ENCODE measurements at places on chromosomes 5 and 9. TPM values are rescaled to one million over a fixed set of nuclear protein-coding genes. Genes with fewer than 3 reads are reported as not detected.

DNA sequence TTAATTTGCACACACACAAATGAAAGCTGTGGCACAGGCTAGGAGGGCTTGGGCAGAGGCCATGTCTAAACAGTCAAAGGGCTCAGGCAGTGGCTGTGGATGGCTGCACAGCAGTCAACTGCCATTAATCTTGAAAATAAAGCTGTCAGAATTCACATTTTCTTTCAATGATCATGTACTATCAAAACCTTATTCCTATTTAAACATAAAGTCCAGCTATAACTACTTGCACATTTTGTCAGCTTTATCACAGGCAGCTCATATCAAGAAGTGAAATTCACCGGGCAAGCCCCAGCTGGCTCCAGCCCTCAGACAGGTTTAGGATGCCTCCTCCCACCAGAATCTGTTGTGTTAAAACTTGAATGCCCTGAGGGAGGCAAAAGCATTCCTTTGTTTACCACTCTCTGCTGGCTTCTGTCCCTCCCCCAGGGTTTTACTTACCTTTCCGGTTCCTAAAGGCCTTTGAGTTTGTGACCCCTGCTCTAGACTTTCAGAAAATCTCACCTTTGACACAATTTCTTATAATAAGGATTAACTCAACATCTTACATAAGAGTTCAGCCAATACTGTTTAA is 54.9 kb upstream of the GRAMD2B start:
- DNase-seq: peak; percentile 65

- no peak for DNase-seq
These were observed 109.3 kb upstream of the ICE1 start for GRCh38 chr5:5313101-5313635.

DNA sequence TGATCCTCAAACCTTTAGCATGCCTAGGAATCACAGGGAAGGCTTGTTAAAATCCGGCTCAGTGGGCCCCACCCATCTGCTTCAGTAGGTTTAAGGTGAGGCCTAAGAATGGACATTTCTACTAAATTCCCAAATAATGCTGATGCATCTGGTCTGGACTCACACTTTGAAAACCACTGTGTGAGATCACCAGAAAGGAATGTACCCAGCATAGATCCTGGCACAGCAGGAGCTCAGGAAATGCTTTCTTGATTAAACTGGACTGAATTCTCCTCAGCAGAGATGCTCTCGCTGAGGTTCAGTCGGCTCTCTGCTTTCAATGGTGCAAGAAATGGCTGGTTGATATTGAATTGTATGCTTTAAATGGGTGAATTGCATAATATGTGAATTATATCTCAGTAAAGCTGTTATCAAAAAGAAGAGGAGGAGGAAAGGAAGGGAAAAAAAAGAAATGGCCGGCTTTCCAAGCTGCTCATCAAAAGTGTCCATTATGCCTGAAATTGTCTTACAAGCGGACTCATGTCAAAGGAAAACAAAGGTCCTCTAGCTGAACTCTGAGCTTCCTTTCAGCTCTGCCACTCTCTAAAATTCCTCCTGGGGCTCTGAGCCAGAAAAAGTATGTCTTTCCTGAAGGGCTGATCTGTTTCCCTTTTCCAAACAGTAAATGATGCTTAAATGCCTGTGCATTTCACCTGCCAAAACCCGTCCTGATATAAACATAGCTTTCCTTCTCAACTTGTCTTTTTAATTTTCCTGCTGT is 77.6 kb upstream of the SAP30L start:
- no peak for DNase-seq

DNA sequence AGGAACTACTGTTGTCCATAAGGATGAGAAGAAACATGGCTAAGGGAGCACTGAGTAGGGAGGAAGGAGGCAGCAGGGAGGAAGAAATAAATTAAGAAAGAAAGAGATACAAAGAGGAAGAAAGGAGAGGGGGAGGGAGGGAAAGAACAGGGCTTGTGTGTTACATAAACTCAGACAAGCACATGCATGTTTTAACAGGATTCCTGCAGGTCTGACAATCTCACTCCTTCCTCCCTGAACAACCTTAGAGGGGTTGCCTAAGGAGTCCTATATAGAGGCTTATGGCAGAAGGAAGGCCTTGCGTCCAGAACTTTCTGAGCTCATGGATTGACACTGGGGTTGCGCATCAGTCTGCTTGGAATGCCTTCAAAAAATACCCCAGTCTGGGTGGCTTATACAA is 4.2 kb upstream of the KCNIP1 start:
- no peak for DNase-seq

DNA sequence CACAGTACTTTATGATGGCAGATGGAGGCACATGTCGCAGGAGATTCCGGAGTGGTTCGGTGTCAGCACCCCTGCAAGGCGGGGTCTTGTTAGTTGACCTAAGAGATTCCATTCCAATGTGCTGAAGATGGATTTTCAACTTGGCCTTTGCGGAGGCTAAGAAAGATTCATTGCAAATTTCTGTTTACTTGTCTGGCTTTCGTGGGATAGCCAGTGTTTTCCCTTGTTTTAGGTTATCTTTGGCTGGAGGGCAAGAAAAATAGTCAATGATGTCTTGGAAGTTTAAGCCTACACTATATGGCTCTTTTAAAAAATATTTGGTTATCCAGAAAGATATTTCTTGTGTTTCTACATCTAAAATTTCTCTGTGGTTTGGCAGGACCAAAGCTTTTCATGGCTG is 123.6 kb upstream of the PTCH1 start:
- no peak for DNase-seq

- no peak for DNase-seq
These were observed 25.1 kb upstream of the CARTPT start for GRCh38 chr5:71693828-71694427.

- no peak for DNase-seq
These were observed 178.3 kb upstream of the MAP1B start for GRCh38 chr5:71929003-71929402.

- no peak for DNase-seq
These were observed 46.8 kb upstream of the NXNL2 start for GRCh38 chr9:88488166-88488565.

DNA sequence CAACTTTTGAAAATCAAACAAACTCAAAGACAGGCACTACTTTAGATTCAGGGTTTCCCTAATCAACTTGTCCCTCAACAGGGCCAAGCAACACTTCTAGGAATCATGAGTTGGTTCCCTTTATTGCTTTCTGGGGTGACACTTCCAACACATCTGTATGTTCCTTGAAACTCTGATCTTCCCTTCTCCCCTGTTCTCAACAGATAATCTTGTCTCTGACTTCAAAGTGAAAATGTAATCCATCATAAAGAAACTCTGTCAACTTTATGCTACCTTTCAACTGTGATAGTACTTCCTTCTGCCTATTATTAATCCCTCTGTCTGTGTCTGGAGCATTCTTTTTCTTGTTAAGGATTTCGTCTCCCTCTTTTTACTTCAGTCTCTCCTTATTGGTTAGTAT is 250.1 kb upstream of the MEF2C start:
- no peak for DNase-seq

Gene IRX1
- polyA plus RNA-seq: 23.9 TPM

Gene RELL2
- 1.1 TPM for polyA plus RNA-seq

DNA sequence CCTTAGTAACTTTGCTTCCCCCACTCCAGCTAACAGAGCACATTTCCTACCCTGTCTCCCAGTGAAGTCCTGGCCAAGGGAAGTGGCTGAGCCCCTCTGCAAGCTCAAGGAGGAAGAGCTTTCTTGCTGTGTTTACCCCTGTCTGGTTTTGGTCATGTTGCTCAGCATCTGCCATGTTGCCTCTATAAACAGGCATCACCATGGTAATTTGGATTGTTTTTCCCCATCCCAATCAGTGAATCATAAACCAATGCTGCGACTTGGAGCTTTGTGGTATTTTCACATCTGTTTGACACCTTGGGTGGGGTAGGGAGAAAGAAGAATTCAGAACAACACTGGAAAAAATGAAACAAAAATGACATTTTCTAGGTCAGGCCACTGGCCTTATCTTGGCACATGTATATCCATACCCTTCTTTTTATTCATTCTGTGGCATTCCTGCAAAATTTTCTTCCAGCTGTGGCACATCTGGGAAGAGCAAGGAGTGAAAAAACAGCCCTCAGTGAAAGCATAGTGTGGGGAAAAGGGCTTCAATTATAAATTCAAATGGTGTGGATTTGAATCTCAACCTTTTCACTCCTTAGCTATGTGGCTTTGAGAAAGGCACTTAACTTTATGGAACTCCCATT is 42.5 kb downstream of the SLIT3 start:
- DNase-seq: no peak

DNA sequence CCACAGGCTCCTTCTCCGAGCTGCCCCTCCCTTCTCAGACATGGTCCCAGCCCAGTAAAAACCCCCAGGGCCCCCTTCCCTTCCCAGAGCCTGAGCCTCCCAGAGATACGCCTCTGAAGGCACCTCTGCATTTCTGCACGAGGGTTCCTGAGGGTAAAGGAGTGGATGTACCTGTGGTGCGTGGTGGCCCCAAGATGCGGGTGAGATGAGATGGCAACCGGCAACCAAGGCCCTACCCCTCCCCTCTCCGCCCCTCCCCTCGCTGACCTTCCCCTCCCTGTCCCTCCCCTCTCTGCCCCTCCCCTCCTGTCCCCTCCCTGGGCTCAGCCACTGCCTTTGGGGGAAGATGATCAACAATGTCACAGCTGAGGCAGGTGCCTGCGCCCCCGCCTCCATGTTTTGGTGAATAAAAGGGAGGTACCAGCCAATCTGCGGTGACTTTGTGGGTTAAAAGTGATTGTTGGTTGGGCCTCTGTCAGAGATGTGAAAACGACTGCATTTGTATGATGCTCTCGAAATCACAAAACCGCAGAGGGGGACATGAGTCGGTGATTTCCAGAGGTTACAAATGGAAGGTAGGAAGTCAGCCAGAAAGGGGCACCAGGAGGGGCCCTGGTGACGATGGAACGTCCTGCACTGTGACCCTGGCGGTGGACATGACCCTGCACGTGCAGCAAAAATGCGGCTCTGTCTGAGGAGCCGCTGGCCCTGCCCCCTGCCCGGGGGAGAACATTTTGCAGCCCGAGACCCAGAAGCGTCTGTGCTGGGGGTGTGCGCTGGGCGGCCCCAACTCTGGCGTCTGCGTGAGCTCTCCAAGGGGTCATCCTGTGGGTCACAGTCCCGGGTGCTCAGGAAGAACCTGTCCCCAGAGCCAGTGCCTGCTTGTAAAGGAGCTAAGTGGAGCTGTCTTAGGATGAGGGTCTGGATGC is 3.7 kb downstream of the LCN9 start:
- DNase-seq: no peak

Gene PCDHGB7
- polyA plus RNA-seq: 17.3 TPM

Gene SLC25A2
- 0.23 TPM for polyA plus RNA-seq

DNA sequence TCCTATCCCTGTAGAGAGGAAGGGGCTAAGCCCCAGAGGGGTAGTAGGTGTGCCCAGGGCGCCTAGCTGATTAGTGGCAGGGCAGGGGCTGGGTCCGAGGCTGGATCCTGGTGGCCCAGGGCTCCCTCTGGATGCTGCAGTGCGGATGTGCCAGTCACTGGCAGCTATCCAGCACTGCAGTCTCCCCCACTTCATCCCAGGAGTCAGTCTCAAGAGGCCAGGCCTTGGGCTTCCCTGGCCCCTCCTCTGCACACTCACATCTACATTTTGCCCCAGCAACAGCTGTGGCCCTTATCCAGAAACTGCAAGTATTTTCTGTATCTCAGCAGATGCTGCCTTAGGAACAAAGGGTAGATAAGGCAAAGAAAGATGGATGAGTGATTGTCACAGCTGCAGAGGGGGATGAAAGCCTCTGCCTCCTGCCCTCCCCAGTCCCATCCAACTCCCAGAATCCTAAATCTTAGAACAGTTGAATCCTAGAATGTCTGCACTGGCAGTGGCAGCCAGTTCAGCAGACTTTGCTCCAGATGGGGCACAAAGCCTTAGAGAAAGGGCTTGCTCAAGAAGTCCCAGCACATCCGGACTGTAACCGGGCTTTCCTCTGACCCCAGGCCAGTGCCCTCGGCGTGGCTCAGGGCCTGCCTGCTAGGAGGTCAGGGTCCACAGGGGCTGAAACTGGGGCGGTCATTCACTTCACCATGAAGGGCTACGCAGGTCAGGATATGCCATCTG is 1.6 kb downstream of the ANXA6 start:
- no peak for DNase-seq

- no peak for DNase-seq
These were observed 19.8 kb downstream of the NACC2 start for GRCh38 chr9:136075134-136075841.

GRCh38 chr9:125959951-125960619 is 212.9 kb downstream of the PBX3 start:
- DNase-seq: no peak

GRCh38 chr5:178293400-178293799 is 60.8 kb upstream of the PHYKPL start:
- DNase-seq: no peak

DNA sequence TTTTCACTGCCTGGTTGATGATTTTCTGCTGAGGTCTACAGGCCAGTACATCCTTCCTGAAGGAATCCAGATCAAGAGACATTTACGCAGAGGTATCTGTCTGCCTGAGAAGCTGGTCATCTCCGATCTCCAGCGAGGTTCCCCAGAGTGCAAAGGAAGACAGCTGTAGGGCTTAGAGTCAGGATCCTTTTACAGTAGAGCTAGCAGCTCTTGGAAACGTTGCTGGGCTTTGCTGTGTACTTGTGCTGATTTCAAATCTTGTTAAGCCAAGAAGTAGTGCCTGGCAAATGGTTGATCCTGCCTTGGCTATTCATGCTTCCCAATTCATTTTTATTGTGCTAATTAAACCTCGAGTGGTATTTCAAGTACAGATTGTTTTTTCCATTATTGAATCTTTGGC is 48.9 kb downstream of the NTRK2 start:
- no peak for DNase-seq

DNA sequence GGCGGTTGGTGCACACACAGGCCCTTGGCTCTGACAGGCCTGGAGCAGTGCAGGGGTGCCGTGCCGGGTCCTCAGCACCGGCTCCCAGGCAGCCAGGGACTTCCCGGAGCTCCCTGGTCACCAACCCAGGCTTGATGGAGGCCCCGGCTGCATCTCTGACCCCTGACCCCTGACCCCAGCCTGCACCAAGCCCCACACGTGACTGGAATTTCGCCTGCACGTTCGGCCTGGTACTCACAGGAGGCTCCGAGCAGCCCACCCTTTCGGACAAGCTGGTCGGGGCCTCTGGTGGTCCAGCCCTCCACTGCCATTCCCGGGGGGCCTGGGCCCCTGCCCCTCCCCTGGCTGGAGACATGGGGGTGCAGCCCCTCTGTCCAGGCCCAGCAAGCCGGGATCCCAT is 25.4 kb upstream of the UBAC1 start:
- DNase-seq: no peak

GRCh38 chr5:128252756-128253155 is 169.2 kb downstream of the SLC12A2 start:
- no peak for DNase-seq

DNA sequence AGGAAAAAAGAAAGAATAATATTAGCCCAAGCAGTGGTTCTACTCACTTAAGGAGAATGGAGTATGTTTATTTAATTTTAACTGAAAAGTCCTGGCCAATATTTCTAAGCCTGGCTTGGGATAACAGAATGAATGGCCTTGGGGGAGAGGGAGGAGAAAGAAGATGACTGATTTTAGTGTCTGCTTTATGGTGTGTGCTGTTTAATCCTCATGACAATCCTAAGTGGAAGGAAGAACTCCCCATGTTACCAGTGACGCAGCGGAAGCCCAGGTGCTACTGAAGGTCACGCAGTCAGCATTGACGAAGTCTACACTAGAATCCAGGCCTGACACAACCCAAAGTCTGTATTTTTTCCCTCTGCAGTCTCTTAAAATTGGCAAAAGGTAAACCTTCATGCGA is 50.5 kb downstream of the PALM2AKAP2 start:
- no peak for DNase-seq

GRCh38 chr5:64682608-64683007 is 7.7 kb upstream of the SHISAL2B start:
- DNase-seq: no peak

Gene PDE6A
- polyA plus RNA-seq: 0.25 TPM
